M059J (cell line): ENCODE measurements at places on chromosomes 7 and 10.

GRCh38 chr10:104300002-104300735 lies 31.2 kb downstream of the GSTO2 start:
- DNase-seq: peak; percentile 91

DNA sequence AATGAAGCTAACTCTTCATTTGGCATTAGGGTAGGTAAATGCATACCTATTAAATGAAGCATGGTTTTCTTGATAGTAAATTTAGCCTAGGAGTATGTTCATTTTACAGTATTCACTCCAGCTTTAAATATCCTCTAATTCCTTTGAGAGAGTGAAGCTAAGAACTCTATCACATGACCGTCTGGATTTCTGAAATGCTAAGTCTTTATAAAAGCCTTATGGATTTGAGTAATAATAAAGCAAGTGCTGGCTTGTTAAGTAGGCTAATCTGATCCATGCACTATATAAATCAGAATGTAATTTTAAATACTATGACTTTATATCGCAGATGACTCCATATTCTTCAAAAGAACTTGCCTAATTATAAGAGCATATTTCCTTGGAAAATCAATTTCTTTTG lies 64.8 kb downstream of the REEP3 start:
- DNase-seq: no peak

DNA sequence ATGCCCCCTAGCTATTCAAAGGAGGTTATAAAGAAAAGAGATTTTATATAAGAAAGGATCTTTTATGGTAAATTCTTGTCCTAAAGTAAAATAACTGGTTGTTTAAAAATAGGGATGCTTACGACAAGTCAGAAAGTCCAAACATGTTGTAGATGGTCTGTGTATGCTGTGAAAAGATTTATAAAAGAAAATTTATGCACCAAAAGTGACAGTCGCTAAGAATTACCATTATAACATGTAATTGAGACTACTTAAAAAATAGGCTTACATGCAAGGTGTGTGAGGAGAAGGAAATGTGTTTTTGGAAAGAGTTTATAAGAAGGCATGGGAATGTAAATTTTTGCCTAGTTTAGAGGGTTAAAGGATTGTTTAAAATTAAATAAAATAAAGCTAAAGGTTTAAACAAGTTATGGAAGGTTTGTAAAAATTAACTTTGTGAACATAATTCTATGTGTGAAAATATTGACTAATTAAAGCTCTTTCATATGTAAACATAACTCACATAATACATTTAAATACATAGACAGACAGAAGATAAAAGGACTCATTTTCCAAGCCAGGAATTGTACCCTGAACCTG lies 118.5 kb downstream of the LYZL1 start:
- DNase-seq: no peak

- no peak for DNase-seq
Observed at GRCh38 chr7:31096877-31097258, 44.8 kb downstream of the ADCYAP1R1 start.

DNA sequence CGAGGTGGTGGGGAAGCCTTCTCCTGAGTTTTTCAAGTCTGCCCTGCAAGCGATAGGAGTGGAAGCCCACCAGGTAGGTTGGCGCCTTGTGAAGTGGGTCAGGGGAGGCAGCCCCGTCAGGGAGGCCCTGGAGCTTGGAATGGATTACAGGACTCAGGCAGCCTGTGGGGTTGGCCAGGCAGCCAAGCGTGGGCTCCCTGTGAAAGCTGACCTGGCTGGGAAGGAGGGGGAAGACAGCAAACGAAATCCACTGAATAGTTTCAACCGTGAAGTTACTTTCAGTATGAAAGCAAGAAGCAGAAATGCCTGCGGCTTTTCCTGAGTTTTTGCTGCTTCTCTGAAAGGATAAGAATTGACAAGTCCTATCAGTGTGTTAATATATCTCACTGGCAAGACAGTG lies 36.4 kb downstream of the LHPP start:
- no peak for DNase-seq

- no peak for DNase-seq
Observed at GRCh38 chr7:98664882-98665281, 47.8 kb downstream of the NPTX2 start.

- no peak for DNase-seq
Observed at GRCh38 chr7:22806752-22807151, 15.9 kb downstream of the TOMM7 start.

GRCh38 chr10:35533565-35533964 lies 71.6 kb upstream of the GJD4 start:
- DNase-seq: peak; percentile 60
